Panc1 (cell line): ENCODE measurements at places on chromosomes 16 and 17.

DNA sequence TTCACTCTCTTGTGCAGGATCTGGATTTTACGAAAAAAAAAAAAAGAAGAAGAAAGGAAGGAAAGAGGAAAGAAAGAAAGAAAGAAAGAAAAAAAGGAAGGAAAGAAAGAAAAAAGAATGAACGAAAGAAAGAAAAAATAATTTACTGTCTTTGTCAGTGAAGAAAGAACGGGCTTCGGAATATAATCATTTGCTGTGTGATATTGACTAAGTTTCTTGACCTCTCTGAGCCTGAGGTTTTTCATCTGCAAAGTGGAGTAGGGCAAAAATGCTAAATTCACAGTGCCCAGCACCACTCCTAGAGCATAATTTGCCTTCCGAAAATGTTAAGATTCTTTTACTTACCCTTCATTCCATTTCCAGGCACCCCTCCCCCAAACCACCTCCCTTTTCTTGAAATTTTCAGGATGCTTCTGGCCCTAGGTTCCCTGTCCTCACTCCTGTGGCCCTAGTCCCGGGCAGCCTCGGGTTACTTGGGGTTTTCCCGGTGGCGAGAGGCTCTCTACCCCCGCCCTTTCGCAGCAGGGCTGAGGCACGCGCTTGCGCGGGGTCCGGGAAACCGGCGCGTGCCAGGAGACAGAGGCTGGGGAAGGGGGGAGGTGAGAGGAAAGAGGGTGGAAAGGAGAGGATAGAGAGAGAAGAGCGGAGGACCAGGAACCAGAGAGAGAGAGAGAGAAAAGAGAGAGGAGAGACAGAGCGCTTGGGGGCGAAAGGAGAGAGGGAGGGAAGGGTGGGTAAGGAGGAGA lies at the start of gene CNTNAP1:
CNTNAP1 (plus strand) TSS at position 556 of the 746 bp plus-strand sequence. CDS start 299 bp downstream, outside the sequence.
- no peak for DNase-seq

GRCh38 chr16:19722269-19722952 lies 4.3 kb downstream of the IQCK start:
- no peak for DNase-seq

- DNase-seq, result no peak
Measured at GRCh38 chr16:57735755-57736418, at the start of gene KATNB1. KATNB1 (plus strand) TSS chr16:57735770; CDS start chr16:57737244, 1,474 bp downstream.

DNA sequence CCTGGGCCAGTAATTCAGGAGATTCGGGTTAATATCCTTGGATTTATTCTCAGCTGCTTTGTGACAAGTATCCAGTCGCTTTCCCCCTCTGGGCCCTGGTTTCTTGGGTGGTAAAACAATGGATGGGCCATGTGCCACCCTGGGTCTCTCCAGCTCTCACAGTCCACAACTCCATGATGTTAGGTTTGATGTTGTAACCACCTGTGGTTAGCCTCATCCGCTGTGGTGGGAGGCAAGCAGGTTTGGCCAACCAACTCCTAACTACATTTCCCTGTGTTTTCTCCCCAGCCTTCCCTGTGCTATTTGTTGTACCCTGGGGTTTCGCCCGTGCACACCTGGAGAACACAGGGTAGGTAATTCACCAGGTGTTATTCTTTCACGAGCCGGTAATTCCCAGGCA lies 35.1 kb downstream of the GLP2R start:
- no peak for DNase-seq

DNA sequence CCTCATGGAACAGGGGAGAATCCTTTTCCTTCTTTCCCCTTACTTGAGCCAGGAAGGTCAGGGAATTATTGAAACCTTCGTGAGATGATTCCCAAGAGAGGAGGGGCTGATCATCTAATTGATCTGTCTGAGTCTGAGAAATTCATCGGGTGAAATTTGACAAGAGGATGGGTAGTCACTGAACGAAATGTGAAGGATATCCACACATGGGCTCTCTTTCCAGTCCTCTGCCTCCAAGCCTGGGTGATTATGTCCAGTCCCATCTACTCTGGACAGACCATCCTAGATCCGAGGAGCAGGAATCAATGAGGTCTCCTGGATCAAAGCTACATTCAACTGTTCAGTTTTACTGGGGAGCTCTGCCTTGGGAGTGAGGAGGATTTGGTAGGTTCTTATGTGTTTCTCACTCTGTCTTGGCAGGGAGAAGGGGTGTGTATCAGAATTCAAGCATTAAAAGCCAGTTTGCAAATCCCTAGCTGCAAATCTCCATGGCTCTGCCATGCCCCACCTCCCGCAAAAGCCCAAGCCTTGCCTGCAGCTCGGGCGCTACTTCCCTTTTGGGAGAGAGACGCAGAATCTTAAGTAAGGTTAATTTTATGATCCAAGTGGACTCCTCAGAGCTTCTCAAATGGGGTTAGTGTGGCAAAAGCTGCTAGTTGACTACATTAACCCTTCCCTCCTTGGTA lies 47.1 kb upstream of the TEKT3 start:
- no peak for DNase-seq

- no peak for DNase-seq
Measured at GRCh38 chr16:89697161-89697615, 4.3 kb downstream of the SPATA2L start.

DNA sequence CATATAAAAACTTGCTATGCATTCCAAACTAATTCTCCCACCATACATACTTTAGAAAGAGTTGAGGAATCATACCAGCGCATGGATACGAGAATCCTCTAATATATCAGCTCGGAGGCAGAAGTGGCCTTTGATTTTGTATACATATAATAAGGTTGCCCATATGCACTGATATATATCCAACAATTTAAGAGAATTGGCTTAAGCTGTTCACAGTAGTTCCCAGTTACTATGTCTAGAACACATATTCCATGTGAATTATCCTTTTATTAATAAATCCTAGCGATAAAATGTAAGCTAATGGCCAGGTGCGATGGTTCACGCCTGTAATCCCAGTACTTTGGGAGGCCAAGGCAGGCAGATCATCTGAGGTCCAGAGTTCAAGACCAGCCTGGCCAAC lies 19.3 kb upstream of the ERN1 start:
- DNase-seq, result no peak

GRCh38 chr17:67833946-67834631 lies 8.8 kb downstream of the BPTF start:
- no peak for DNase-seq

- no peak for DNase-seq
Measured at GRCh38 chr16:78513838-78514237, 414.4 kb downstream of the WWOX start.

GRCh38 chr16:54633943-54634362 lies 296.7 kb upstream of the IRX5 start:
- DNase-seq, result no peak
